ENCODE measurements at places on chromosomes 5 and 9.

DNA sequence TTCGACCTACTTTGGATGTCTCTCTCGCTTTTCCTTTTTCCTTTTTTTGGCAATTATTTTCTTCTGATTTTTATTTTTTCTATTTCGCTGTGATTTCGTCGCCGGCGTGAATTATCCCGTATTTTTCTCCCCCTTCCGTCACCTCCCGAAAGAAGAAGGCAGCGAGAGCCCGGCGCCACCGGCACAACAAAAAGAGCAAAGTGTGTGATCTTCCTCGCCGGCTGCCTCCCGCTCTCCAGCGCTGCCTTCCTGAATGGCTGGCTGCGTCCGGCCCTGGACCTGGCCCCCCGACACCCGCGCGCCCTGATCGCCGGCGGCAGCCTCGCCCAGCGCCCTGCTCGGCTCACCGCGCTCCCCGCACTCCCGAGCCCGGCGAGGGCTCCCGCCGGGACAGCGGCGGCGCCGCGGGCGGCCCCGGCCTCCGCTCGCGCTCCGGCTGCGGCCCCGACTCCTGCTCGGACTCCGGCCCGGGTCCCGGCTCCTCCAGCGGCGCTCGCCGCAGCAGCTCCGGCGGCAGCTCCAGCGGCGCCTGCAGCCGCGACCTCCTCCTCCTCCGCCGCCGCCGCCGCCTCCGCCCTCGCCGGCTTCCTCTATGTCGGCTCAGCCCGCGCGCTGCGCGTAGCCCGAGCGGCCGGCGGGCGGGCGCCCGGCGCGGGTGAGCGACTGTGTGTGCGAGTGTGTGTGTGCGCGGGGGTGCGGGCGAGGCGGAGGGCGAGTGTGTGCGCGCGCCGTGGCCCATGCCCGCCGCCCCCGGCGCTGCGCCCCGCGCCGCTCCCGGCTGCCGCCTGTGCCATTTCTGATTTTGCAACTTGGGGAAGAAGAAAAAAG, 960 bp downstream of the NR2F1 start:
- peak; percentile 64 for DNase-seq

- no peak for DNase-seq
Measured at GRCh38 chr5:8436924-8437323, 568.0 kb downstream of the MTRR start.

DNA sequence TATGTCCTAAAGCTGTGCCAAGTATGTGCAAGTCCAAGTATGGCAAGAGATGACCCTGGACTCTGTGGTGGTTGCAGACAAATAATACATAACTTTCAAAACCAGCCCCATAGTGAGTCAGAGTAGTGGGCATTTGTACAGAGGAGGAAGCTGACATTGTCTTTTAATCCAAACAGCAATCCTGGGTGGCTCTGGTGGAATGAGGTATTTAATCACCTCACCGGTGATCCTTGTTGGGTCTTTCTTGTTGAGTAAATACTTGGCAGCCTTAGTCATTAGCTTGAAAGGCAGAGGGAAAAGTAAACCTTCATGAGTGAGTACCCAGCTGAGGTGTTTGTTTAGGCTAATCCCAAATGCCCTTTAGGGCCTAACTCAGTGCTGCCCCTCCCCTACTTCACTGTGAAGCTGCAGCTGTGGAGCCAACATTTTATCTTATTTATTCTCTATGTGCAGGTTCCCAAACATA, 148.7 kb upstream of the SLC12A2 start:
- DNase-seq, result peak; percentile 18

GRCh38 chr5:166767858-166768257, 1523.6 kb upstream of the WWC1 start:
- DNase-seq, result no peak
